NCI-H226 (cell line): ENCODE measurements at places on chromosomes 5 and 9.

- DNase-seq: no peak
These were observed 201.9 kb upstream of the ANKRD55 start for GRCh38 chr5:56434986-56435385.

- no peak for DNase-seq
These were observed 31.0 kb upstream of the ZFR start for GRCh38 chr5:32475334-32476097.

DNA sequence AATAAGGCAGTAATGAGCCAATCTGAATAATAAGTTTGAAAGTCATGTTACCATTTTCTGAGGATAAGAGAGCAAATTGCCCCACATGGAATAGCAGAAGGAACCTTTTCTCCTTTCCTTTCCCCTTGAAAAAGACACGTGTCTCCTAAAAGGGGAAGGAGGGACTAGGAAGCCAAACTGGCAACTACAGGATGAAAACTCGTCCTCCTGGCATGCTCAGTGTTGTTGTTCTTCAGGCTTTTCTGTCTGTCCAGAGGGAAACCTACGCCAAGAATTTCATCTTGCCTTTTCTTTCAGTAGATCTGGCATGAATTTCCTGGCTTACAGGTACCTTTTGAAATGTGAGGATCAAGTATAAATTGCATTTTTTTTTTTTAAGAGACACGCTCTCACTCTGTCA is 355.9 kb upstream of the TLE4 start:
- peak; percentile 47 for DNase-seq

DNA sequence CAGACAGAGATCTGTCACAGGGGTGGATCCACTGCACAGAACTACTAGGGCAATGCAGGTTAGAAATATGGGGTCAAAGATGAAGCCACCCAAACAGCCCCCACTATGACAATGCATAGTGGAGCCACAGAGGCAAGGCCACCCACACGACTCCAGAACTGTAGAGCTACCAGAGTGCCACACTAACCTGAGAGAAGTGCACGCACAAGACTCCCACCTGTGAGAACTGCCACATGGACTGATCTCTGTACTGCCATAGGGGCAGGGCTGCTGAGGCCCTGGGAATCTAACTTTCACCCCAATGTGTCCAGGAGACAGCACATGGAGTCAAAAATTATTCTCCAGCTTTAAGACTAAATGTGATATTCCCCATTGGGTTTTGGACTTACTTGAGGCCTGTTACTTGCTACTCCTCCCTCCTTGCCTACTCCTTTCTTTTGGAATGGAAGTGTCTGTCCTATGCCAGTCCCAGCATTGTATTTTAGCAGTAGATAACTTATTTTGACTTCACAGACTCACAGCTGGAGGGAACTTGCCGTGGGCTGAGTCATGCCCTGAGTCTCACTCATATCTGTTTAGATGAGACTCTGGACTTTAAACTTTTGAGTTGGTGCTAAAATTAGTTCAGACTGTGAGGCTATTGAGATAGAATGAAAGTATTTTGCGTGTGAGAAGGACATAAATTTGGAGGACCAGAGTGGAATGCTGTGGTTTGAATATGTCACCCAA is 853.3 kb downstream of the MAT2B start:
- peak; percentile 61 for DNase-seq

GRCh38 chr9:129397335-129397734 is 219.3 kb upstream of the IER5L start:
- no peak for DNase-seq

DNA sequence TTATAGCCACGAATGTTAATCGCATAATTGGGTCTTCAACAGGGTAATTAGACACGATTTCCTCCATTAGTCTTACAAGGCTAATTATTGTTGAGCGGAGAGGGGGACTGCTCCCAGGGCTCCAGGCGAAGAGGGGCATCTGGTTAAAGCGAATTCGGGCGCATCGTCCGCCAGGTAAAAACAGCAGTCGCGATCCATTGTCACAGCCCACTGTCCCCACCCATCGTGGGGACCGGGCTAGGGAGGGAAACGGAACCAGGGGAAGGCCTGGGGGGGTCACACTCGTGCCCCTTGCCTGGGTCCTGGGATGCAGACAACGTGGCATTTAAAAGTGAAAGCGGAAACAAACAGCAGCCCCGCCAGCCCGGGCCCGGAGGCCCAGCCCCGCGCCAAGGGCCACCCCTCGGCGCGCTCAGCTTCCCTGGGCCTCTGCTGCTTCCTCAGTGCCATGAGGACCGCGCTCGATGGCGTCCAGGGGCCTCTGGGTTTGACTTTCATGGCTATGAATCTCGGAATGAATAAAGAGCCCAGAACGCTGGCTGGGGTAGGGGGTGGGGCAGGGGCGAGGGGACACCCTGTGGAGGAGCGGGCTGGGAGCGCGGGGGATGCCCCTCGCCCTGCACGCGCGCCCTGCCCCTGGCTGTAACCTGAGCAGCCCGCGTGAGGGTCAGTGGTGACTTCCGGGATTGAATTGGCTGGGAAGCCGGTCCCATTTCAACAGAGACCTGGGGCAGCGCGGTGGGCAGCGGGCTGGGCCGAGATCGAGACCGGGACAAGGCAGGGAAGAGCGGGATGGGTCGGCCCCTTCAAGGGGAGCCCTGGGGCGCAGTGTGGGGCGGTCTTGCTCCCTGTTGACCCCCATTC is 99.9 kb downstream of the GTF3C4 start:
- DNase-seq: no peak

DNA sequence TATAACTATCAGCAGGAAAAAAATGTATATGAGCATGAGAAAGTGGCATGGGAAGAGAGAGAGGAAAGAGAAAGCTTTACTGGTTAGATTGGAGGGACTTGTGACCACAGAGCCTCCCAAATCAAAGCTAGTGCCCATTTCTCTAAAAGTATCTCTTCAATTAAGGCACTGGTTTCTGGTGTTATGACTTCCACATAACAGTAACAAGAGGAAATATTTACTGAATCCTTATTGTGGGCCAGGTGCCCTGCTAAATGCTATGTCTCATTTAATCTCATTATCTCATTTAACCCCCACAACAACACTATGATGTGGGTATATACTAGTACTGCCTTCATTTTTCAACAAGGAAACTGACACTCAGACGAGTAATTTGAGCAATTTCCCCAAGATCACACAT is 221.5 kb downstream of the EBF1 start:
- DNase-seq: no peak

DNA sequence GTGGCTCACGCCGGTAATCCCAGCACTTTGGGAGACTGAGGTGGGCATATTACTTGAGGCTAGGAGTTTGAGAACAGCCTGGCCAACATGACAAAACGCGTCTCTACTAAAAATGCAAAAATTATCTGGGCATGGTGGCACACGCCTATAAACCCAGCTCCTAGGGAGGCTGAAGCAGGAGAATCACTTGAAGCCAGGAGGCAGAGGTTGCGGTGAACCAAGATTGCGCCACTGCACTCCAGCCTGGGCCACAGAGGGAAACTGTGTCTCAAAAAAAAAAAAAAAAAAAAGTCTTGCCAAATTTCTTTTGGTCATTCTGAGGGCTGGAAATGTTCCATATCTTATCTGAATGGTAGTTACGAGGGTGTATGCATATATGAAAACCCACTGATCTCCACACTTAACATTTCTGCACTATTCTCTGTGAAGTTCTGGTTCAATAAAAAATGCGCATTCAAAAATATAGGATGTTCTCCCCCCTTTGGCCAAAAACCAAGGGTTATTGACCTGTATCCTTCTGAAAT is 13.5 kb upstream of the NIPAL4 start:
- no peak for DNase-seq

DNA sequence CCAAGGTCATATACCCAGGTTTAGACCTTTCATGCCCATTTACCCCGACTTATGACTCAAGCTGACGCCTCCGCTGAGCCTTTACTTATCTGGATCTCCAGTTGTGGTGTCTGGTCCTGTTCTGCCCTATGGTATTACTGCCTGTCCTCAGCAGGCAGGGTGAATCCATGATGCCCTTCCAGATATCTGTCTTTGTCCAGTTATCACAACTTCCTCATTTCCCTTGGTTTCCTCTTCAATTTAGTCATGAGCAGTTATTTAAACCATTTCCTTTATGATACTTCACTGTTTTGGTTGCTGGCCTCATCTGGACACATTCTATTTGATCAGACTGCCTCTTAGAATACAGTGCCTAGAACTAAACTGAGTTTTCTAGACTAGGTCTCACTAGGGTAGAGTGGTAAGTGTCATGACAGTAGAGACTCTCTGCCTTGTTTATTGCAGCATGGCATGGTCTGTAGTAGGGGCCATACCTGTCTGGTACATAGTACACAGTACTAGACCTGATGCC is 93.3 kb downstream of the MELK start:
- peak; percentile 2 for DNase-seq

DNA sequence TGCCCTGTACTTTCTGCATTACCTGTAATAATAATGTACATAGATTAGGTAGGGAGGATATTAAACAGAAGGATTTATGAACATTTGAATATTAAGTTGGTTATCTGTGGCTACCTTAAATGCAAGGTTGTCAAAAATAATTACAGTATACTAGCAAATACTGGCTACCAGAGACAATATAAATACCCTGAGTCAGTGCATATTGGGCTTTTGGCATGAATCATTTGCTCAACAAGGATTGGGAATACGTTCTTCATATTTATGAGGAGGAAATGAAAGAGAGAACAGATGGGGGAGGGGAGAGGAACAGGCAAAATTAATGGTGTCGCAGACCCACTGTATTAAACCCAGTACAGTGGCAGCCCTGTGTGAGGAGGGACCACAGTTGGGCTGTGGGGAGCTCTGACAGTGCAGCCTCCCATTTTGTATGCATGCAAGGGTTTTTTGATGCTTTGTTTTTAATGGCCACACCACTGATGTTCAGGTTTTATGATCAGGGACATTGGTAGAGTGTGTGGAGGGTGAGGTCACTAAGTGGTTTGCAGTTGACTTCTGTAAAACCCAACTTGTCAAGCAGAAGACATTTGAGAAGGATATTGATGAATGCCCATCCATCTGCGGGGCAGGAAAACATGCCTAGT is 56.9 kb downstream of the MVB12B start:
- DNase-seq: no peak

DNA sequence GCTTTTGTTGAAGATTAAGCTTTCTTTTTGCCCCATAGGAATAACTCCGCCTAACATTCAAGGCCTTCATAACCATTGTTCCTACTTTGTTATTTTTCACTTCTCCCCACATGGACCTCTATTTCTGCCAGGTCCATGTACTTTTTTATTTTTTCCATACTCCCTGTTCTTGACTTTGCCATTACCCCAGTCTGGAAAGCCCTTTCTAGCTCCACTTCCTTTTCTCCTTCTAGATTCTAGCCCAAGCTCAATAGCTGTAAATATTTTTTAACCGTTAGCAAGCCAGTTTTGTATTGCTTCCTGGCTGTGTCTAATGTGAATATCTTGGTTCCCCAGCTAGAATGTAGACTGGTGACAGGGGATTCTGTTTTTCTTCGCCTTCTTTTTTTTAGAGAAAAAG is 26.1 kb downstream of the NCBP1 start:
- DNase-seq: no peak

DNA sequence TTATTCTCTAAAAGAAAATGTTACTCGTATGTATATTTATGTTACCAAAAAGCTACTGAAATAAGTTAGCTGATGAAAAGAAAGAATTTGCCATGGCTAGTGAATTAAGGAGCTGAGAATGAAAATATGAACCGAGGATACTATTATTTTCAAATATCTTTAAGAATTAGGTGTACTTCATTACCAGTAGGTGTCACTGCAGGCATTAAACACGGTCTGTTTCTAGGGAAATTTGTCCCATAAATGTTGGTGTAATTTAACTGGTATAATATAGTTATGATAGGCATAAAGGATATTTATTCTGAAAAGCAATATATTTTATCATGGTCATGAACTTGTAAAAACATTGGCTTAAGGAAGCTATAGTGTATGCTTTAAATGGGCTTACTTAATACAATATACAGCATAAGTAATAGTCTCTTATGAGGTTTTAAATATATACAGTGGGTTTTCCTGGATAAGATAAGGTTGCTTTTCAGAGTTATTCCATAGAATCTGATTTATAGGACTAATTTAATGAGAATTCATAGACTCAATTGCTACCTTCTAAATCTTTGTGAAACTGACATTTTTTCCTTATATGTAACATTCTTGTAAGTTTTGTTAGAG is 72.4 kb upstream of the MPDZ start:
- DNase-seq: peak; percentile 12

GRCh38 chr9:127133739-127134167 is 11.3 kb upstream of the ANGPTL2 start:
- DNase-seq: no peak

- DNase-seq: peak; percentile 95
These were observed 508.0 kb downstream of the GADD45G start for GRCh38 chr9:90112788-90113187.

GRCh38 chr5:106865279-106865678 is 805.5 kb downstream of the EFNA5 start:
- no peak for DNase-seq

GRCh38 chr5:146410272-146410671 is 36.9 kb upstream of the TCERG1 start:
- DNase-seq: no peak

GRCh38 chr5:138629392-138629791 is 54.2 kb upstream of the HSPA9 start:
- DNase-seq: no peak

GRCh38 chr9:132311978-132312377 is 42.8 kb downstream of the SETX start:
- no peak for DNase-seq

- no peak for DNase-seq
These were observed 19.9 kb upstream of the WNK2 start for GRCh38 chr9:93164085-93164484.

DNA sequence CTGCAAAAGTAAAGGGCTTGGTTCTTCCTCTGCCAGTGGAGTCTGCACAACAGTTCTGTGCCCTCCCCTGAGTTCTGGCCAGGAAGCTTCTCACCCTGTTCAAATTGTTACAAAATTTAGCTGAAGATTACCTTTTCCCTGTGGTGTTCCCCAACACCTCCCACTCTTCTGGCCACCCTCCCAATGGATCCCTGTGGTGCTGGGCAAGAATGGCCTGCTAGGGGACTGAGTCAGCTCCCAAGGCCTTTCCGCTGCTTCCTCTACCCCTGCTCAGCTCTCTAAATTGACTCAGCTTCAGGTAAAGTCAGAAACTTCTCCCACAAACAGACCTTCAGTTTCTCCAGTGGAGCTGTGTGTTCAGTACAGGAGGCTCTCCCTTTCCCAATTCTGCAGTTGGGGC is 186.0 kb downstream of the NR2F1-AS1 start:
- DNase-seq: peak; percentile 58
